Activated CD8-positive, alpha-beta memory T cell treated with anti-CD3 and anti-CD28 coated beads for 1 hour (primary cell): ENCODE measurements at places on chromosomes 4 and X.

- no peak for DNase-seq
Measured at GRCh38 chr4:87527431-87528220, 1.6 kb downstream of the SPARCL1 start.

DNA sequence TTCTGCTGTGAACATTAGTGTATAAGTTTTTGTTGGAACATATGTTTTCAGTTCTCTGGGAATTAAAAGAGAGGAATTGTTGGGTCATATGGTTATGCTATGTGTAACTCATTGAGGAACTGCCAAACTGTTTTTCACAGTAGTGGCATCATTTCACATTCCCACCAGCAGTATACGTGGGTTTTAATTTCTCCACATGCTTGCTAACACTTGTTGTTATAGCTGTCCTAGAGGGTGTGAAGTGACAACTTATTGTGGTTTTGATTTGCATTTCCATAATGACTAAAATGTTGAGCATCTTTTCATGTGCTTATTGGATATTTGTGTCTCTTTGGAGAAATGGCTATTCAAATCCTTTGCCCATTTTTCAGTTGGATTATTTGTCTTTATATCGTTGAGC, 13.7 kb downstream of the APELA start:
- DNase-seq: no peak

GRCh38 chr4:77232653-77233052, 75.6 kb downstream of the CCNG2 start:
- DNase-seq: no peak

- DNase-seq: no peak
Measured at GRCh38 chr4:4374388-4375098, 12.4 kb upstream of the NSG1 start.

DNA sequence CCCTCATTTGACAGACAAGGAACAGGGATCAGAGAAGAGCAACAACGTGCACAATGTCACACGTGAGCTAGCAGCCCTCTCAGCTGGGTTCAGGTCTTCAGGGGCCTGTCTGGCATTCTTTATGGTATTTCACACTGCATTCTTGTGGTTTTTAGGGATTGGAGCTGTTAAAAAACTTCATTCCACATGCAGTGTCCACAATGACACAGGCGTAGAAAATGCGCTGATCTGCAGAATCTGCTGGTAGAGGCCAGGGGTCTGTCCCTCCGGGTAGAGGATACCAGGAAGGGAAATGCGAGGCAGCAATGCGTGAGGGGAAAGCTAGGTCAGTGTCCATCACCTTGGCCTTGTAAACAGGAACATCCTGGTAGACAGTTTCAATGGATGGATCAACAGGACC, 36.6 kb downstream of the MAP7D3 start:
- DNase-seq: no peak

GRCh38 chr4:138110815-138111214, 131.3 kb downstream of the SLC7A11 start:
- no peak for DNase-seq

DNA sequence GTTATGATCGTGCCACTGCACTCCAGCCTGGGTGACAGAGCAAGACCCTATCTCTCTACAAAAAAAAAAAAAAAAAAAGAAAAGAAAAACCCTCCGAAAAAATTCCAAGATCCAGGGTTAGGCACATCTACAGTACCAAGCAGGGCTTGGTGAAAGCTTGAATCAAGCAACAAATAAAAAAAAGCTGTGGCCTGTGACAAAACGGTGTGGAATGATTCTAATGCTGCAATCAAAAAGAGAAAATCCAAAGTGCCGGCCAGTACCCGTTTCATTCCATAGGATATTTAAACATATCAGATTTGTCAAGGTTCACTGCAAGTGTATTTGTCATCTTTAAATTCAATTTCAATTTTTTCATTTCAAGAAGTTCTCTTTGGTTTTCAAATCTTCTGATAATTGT, 20.5 kb downstream of the RWDD4 start:
- no peak for DNase-seq

DNA sequence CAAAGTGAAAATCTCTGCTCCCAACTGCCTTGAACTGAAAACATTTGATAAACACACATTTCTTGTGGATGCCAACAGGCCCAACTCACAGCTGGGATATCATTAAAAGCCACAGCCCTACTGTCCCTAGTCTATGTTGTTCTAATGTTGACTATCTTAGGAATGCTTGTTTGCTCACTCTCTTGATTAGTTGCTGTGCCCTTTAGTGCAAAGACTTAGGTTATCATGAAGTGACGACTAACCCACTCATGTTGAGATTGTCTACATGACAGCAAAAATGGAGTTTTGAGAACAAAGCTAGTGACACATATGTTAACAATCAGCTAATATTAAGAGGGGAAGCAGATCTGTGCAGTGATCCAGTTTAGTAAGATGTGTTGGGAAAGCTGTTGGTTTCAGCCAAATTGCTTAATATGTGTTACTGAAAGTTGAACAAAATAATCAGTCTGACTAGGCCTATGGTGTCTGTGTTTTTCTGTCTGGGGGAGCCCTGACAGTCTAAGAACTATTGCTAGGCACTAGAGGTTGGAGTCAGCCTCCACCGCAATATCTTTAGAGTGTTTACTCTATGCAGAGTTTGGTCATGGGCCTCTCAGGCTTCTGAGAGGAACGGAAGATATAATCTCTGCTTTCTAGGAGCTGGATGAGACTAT, 125.5 kb downstream of the ATG4A start:
- no peak for DNase-seq

DNA sequence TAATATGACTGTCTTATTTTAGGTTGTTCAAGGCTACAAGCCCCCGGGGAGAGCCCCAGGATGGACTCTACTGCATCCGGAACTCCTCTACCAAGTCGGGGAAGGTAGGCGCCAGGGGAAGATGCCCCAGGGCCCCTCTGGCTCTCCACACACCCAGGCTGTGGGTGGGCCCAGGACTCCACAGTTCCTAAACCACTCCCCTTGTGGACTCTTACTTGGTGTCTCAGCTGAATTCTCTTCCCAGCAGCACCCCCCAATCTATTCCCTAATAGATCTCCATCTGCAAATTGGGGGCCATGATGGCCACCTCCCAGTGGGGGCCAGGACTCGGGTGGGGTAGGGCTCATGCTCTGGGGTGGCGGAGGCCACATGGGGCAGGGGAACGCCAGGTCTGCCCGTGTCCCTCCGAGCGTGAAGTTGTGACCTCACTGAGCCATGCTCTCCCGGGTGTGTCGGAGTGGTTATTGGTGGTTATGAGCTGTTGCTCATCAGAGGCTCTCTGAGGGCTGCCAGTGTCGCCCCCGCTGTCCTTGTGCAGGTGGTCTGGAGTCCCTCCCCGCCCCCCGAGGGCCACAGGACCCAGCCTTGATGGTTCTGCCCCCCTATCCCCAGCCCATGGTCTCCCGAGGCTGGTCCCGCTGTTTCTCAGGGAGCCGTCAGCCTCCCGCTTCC, 11.2 kb upstream of the ADD1 start:
- no peak for DNase-seq

DNA sequence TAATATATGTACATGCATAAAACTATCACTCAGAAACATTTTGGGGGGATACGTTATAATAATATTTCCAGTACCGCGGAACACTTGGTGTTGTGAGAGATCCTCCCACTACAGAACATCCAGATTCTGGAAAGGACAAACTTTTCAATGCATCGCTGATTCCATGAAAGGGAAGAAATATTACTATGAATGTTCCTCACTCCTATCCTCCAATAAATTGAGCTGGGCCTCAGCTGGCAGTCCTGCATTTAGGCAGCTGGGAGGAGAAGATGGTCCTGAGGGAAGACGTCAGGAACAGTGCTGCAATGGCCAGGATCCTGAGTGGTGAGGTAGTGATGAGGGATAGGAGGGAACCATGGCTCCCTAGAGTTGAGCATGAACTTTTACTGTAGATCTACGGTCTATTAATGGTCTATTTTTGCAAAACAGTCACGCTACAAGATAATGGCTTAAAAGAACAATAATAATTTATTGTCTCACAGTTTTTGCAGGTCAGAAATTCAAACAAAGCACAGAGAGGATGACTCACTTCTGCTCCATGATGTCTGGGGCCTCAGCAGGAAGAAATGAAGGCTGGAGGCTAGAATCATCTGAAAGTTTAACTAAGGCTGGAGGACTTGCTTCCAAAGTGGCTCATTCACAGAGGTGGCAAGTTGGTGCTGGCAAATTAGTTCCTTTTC, 538.1 kb downstream of the STIM2 start:
- DNase-seq: no peak

GRCh38 chr4:48931459-48931858, 24.9 kb upstream of the OCIAD2 start:
- no peak for DNase-seq

- no peak for DNase-seq
Measured at GRCh38 chr4:128709268-128709667, 100.2 kb upstream of the JADE1 start.

GRCh38 chr4:171024720-171025303, 788.4 kb upstream of the GALNTL6 start:
- DNase-seq: no peak

DNA sequence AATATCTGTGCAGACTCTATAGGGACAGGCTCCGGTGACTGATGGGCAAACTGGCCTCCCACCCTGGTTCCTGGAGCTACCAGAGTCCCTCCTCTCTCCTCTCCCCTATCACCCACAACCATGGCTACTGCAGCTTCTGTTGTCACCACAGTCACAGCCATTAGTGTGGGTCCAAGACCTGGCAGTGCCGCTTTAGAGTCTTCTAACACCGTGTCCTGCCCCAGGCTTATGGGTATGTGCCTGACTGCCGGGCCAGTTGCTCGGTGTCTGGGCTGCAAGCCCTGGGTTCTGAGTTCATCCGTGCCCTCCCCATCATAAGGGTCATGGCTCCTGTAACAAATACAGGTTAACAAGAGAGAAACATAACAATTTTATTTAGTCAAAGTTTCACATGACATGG, 85.4 kb downstream of the FNIP2 start:
- no peak for DNase-seq

GRCh38 chr4:41360214-41360920, 103.6 kb downstream of the UCHL1 start:
- DNase-seq: no peak

DNA sequence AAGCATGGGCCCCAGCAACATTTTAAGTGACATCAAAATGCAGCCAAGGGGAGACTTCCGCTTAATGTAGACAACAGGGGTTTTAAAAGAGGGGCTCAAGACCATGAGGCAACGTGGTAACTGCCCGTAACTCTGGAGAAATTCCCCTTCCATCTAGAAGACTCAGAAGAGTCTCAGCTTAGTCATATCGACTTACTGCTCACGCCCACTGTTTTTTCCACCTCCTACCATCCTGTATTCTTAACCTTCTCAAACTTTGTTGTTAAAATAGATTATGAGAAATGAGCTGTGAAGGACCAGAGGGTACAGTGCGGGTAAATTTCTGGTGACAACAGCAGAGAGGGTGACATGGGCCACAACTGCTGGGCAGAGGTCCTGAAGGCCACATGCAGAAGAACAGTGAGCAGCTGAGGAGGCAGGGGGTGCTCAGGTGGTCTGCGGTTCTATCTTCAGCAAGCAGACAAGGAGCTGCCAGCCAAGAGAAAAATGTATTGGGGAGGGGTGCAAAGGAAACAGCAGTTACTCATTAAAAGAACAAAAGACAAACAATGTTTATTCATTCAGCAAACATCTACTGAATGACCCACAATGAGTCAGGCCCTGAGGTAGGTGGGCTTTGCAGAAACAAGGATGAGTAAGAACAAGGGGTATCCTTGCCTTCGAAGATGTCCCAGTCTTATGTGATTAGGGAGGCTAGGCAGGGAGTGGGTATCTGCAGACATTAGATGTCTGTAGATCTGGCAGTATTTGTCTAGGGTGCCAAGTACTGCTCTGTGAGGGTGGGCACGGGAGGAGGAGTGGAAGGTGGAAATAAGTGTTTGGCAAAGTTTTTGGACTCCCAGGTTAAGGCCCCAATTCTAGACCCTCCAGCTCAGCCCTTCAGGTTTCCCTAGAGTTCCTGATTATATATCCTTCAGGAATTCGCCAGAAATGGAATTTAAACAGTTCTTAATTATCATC, 175.3 kb downstream of the TSPAN5 start:
- DNase-seq: no peak

DNA sequence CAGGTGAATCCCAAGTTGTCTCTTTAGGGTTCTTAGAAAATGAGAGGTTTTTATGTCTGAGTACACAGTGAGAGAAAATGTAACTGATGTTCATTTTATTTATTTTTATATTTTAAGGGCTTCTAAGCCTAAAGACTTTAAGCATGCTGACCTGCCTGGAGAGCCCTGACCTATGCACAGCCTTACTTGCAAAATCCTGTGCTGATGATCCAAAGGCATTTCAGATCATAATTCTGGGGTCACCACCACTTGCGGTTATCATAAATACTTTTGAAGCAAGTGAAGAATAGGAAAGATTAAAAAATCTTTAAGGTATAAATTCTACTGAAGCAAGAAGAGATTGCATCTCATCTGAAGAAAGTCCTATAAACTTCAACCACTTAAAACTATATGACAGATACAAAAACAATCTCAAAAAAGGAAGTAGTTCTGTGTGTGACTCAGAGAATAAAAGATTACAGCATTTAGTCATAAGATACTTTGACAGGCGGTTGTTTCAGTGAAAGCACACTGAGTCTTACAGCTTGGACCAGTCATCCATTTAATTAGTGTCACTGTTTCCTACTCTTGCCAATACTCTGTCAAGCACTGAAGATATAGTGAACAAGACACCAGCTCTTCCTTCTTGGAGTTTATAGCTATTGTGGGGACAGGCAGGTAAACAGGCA, 245.2 kb upstream of the DIPK2B start:
- DNase-seq: no peak

DNA sequence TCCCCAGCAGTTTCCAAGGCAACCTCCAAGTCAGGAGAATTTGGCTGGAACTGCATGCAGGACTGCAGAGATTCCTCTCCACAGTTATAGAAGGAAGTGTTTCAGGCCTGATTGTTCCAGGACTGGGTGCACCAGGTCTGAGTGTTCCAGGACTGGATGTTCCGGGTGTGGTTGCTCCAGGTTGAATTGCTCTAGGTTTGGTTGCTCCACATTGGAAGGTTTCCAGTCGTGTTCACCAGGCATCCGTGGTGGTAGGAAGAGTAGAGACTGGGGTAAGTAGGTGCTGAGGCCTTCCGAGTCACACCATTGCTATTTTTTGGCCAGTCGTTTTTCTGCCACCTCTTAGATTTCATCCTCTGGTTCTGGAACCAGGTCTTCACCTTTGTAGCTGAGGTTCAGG, 105.4 kb downstream of the MSN start:
- no peak for DNase-seq

GRCh38 chr4:145511913-145512522, 30.4 kb downstream of the SMAD1 start:
- DNase-seq: no peak

DNA sequence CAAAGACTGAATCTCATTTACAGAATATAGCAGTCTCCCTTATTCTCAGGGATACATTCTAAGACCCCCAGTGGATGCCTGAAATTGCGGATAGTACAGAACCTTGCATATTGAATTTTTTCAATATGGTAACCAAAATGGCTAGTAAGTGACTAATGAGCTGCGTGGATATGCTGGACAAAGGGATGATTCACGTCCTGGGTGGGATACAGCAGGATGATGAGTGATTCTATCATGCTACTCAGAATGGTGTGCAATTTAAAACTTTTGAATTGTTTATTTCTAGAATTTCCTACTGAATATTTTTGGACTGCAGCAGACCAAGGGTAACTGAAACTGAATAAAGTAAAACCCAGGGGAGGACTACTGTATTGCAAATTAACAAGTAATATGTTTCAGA, 66.7 kb downstream of the STAG2 start:
- no peak for DNase-seq

- no peak for DNase-seq
Measured at GRCh38 chr4:24091639-24092233, 201.9 kb upstream of the PPARGC1A start.

GRCh38 chrX:117532339-117532738, 584.3 kb downstream of the KLHL13 start:
- DNase-seq: no peak
